ENCODE measurements at places on chromosomes 16 and 17.

- no peak for DNase-seq
Observed at GRCh38 chr16:50985733-50986132, 165.3 kb downstream of the SALL1 start.

- no peak for DNase-seq
Observed at GRCh38 chr17:7562208-7562605, 488 bp downstream of the SENP3 start.

DNA sequence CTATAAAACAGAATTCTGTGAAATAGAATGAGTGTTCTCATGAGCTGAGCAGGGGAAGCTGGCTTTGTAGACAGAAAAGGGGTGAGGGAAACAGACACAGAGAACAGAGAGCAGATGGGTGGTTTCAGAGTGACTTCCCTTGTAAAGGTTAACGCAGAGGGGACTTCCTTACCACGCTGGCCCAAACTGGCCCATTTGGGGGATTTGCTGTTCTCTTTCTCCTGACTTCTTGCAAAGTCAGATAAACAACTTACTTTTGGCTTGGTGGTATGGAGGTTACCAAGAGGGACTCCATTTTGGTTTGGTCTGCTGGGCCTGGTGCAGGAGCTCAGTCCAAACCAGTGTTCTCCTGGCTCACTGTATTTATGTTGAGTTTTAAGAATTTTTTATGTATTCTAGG, 48.4 kb downstream of the SEC14L1 start:
- peak; percentile 6 for DNase-seq

DNA sequence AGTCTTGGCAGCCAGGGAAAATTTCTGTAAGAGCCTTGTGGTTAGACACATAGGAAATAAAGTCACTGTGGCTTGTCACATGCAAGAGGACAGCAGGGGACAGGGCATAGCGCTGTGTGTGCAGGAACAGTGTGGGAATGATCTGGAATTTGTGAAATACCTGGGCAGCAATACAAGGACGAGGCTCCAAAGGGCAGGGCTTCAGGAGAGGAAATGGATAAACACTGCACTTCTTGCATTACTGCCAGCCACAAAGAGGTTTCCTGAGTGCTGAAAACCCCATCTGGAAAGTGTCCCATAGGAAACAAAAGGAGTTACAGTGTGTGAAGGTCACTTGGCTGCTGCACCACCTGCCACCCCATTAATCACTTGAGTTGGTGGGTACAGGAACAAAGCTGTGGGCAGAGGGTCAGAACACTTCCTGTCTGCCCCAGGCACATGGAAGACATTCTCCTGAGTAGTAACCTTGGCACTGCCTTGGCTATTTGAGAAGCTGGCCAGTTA, 12.1 kb upstream of the HP start:
- DNase-seq, result no peak

- no peak for DNase-seq
Observed at GRCh38 chr16:61862221-61863155, 173.8 kb downstream of the CDH8 start.

DNA sequence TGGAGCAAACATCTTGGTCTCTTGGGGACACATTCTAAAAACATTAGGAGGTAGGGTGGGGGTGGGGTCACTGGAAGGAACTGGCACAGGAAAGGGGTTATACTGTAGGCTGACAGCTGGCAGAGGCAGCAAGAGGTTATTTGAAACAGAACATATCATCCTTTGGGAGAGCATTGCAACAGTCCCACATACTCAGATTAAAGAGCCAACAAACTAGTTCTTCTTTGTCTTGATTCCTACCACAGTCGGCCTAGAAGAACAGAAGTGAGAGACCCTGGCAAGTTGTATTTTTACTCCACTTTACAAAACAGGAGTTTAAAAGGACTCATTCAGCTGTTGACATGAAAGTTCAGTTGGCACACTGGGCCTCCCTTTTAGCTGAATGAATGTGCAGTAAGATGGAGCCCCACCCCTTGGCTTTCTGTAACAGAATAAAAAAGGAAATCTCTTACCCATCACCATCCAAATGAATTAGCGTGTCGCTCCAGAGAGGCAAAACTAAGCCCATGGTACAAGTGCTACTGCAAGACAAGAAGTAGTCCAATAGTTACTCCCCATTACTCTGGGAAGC, 54.6 kb upstream of the CORO6 start:
- DNase-seq, result no peak

GRCh38 chr16:57127836-57128235, 35.5 kb downstream of the CPNE2 start:
- DNase-seq, result no peak

- DNase-seq, result no peak
Observed at GRCh38 chr17:21535686-21536375, 156.5 kb upstream of the KCNJ18 start.

DNA sequence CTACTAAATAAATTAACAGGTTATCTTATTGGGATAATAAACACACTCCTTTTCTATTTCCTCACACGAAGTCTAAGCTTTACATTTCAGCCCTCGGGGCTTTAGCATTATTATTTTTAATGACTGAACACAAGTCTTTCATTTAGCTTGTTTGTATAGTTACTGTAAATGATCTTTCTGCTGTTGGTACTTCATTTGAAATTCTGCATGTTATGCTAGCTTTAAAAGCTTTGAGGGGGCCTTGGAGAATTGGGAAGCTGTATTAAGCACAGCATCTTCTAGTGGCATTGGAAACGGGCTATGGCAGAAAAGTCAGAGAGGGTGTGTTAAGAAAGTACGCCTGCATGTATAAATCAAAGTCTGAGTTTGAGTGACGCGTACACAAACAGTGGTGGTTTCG, 243.7 kb downstream of the FTO start:
- no peak for DNase-seq

DNA sequence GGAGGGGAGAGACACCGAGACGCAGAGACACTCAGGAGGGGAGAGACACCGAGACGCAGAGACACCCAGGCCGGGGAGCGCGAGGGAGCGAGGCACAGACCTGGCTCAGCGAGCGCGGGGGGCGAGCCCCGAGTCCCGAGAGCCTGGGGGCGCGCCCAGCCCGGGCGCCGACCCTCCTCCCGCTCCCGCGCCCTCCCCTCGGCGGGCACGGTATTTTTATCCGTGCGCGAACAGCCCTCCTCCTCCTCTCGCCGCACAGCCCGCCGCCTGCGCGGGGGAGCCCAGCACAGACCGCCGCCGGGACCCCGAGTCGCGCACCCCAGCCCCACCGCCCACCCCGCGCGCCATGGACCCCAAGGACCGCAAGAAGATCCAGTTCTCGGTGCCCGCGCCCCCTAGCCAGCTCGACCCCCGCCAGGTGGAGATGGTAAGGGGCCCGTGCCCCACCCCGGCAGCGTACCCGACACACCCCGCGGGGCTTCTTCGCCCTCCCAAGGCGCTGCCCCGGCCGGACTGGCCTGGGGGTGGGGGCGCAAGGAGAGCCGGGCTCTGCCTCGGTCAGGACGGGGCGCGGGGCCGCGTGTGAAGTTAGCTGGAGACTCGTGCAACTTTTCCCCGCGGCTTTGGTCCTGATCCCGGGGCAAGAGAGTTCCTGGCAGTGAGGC, 427 bp downstream of the PPP1R1B start:
- no peak for DNase-seq

GRCh38 chr17:56785405-56785804, 48.3 kb downstream of the C17orf67 start:
- DNase-seq, result no peak

DNA sequence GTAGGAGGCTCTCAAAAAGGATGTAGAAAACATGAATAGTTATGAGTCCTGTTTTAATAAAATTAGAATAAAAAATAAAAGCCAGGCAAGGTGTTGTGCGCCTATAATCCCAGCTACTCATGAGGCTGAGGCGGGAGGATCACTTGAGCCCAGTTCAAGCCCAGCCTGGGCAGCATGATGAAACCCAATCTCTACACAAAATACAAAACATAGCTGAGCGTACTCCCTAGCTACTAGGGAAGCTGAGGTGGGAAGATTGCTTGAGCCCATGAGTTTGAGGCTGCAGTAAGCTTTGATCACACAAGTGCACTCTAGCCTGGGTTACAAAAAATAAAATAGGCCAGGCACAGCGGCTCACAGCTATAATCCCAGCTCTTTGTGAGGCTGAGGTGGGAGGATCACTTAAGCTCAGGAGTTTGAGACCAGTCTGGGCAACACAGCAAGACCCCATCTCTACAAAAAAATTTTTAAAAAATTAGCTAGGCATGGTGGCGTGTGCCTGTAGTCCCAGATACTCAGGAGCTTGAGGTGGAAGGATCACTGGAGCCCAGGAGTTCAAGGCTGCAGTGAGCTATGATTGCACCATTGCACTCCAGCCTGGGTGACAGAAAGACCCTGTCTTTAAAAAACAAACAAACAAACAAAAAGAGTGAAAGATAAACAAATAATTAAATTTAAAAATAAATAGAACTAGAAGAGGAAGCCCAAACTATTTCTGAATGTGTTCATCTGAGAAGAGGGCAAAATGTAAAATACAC, 17.2 kb upstream of the PRM1 start:
- no peak for DNase-seq

GRCh38 chr17:39144416-39144840, 7.0 kb downstream of the PLXDC1 start:
- no peak for DNase-seq

GRCh38 chr17:21163101-21163500, 36.3 kb downstream of the DHRS7B start:
- DNase-seq, result no peak

DNA sequence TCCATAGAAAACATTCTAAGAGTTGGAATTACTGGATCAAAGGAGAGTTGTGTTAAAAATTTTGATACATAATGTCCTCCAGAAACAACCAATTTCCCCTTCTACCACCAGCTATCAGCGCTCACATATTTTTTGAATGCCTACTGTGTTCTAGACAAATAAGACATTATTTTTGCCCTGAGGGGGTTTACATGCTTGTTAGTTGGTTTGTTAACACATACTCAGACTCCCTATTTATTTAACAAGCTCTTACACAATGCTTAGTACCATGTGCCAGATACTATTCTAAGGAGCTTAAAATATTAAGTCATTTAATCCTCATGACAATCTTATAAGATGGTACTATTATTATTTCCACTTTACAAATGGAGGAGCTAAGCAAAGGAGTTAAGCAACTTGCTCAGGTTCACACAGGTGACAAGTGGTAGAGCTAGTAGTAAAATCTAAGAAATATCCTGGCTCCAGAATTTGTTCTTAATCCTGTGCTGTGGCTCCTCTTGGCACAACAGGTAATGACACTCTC, 194.2 kb downstream of the UTP18 start:
- DNase-seq, result no peak

GRCh38 chr16:2038382-2039231, 9.0 kb downstream of the NTHL1 start:
- no peak for DNase-seq

DNA sequence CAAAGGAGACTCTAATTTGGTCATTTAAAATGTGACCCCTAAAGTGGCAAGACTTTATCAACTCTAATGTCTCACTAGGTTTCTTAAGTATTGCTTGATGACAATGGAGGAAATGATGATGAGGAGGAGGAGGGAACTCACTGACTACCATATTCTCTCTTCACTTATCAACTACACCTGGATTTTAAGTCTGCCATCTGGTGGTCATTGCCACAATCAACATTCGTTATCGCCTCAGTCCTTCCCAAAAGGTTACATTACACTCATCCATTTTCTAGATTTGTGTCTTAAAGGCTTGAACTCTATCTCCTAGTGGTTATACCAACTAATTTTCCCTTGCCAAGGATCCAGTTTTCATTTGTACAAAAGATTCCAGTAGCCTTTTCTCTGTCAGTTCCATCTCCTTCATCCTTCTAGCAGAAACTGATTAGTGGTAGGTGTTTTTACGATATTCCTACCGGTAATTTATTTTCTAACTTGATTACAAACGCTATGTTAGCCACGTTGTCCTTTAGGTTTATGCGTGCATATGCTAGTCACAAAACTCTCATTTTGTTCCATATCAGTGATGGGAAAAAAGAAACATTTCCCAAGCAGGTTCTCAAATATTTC, 114.6 kb upstream of the NOG start:
- DNase-seq, result no peak

DNA sequence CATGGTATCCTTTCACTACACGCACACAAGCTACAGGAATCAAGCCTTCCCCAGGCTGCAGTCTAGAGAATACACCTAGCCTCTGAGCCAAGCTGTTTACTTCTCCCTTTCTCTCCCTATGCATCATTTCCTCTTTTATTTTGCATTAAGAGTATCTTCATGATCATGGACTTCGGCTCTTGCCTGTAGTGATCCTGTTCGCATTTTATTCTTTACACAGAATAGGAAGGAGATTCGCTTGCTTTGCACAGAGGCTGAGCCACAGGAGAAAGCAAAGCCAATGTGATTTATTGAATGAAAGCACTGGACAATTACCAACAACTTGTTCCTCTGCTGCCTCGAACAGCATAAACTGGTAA, 172.7 kb downstream of the ANKFN1 start:
- DNase-seq, result no peak

DNA sequence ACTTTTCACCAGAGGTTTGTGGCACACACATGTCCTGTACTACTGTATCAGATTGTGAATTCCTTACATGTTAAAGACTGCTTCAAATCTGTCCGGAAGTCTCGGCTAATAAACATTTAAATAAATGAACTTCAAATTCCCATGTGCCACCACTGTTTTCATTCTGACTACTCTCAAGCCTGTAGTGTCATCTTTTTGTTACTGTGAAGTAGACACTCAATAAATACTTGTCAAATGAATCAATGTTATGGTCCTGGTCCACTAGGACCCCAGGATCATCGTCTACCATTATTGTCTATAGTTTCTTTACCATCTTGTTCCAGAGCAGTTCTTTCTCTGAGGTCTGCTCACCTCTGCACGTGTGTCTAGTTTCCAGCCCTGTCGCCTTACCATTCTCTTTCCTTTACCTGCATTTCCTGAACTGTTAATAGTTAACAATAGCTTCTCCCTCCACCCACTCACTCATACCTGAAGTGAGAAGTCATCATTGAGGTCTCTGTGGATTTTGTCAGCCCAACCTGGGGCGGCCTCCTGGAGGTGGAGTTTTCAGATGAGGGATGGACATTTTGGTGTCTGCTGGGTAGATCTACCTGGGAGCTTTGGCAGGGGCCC, 333.0 kb downstream of the SEC14L1 start:
- DNase-seq, result no peak

- no peak for DNase-seq
Observed at GRCh38 chr16:60811657-60812056, 1224.6 kb downstream of the CDH8 start.

GRCh38 chr17:44094701-44095387, 24.3 kb downstream of the G6PC3 start:
- DNase-seq, result no peak

DNA sequence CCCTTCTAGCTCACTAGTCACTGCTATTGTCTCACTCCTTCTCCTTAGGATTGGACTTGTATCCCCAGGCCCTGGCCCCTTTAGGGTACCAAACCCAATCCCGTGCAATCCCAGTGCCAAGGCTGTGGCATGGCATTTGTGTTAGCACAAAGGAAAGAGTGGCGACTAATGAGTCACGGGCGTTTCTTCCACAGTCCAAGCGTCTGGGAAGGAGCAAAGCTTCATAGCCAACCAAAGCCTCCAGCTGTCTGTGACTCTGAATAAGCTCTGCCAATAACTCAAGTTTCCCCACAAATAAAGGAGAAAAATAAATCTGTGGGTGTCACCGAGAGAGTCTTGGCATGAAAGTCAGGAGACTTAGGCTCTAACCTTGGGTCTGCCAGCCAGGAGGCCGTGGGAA, 54.6 kb upstream of the COX10 start:
- DNase-seq, result no peak
